ENCODE measurements at places on chromosomes 16 and 17. TPM values are rescaled to one million over a fixed set of nuclear protein-coding genes. Genes with fewer than 3 reads are reported as not detected.

DNA sequence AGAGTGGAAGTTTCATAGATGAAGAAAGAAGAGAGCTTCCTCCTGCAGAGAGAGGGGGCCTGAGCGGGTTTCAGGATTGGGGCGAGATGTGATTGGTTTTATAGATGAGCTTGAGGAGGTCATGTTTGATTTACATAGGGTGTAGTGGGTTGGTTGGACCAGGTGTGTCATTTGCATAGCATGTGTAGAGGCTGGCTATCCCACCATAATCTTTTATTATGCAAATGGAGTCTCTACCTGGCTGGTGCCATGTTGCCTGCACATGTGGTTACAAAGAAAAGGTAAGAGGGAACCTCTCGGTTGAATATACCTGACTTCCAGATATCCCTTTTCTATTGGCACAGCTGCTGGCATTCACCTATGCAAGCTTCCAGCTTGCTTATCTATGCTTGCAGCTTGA lies 228.1 kb downstream of the BCAS3 start:
- no peak for ATAC-seq
- H3K4me3 ChIP-seq: no peak overlapping the region
- H3K4me1 ChIP-seq: no peaks in the 10 kb centered on the region
- H3K36me3 ChIP-seq: no peaks in the 10 kb centered on the region
- H3K27ac ChIP-seq: no peak overlapping the region
- H3K27me3 ChIP-seq: no peaks in the 10 kb centered on the region

DNA sequence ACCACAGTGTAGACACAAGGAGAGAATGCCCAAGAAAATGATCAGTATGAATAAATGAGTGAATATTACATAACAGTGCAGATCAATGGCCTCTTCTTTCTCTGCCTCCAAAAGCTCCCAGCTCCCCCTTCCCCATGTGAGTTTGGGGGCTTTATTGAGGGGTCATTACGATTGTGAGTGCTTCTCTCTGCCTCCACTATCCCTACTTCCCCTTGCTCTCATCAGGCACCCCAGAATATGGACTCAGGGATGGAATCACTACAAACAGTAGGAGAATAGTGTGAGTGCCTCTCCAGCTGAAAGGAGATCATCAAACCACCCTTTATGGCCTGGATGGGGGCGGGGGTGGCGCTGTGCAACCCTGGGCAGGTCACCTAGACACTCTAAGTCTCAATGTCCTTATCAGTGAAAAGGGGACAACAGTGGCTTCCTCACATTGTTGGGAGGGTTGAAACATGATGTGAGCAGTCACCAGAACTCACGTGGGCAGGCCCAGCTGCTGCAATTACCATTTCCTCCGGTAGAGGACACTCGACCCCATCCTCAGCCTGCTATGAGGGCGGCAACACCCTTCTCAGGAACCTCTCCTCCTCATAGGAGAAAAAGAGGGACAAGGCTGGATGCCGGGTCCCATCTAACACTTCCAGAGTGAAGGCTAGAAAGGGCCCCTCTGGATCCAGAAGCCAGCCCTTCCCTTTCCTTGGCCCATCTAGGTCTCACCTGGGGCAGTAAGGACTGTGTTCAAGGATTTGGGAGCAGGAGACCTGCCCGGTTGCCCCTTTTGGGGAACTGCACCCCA lies 2.1 kb upstream of the EPOP start:
- H3K4me1 ChIP-seq: peaks cover 24% of the 10 kb centered on the region
- H3K36me3 ChIP-seq: peaks cover 13% of the 10 kb centered on the region
- peak overlapping the region; percentile 62 for H3K4me3 ChIP-seq
- peak; percentile 62 for ATAC-seq
- H3K27ac ChIP-seq: peak overlapping the region; percentile 83

Gene OR3A3
- not detected for total RNA-seq

- H3K27me3 ChIP-seq: no peaks in the 10 kb centered on the region
- H3K4me3 ChIP-seq: no peak overlapping the region
- no peaks in the 10 kb centered on the region for H3K4me1 ChIP-seq
- H3K36me3 ChIP-seq: no peaks in the 10 kb centered on the region
- no peak for ATAC-seq
These were observed 9.9 kb downstream of the KRTAP9-1 start for GRCh38 chr17:41199421-41200078.

- H3K4me1 ChIP-seq: peaks cover 42% of the 10 kb centered on the region
- peaks cover 3% of the 10 kb centered on the region for H3K27me3 ChIP-seq
- H3K27ac ChIP-seq: peak overlapping the region; percentile 87
- H3K36me3 ChIP-seq: peaks cover 17% of the 10 kb centered on the region
- H3K4me3 ChIP-seq: peak overlapping the region; percentile 94
These were observed 2.7 kb downstream of the HS3ST3B1 start for GRCh38 chr17:14303343-14304221.

DNA sequence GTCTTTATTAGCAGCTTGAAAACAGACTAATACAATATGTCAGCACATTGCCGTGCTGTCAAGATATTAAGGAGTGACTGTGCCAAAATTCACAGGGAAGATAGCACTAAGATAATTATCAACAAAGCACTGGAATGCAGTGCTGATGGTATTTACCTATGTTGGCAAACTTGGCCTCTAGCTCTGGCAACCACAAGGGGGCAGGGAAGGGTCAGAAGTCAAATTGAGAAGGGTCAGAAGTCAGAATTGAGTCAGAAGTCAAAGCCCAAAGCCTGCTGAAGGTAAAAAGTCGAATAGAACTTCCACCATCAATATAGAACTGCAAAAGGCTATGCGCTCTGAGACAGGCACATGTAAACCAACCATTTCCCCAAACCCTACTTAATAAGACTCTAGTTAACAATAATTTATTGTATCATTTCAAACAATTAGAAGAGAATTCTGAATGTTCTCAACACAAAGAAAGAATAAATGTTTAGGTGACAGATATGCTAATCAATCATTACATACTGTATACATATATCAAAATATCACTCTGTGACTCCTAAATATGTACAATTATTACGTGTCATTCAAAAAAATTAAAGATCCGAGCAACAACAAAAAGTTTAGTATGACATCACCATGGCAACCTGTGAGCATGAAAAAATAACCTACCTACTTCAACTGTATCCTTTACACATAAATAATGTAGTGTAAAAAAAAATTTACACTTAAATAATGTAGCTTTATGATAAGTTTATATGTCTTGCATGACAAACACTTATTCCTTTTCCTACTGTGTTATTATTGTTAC lies 916.1 kb downstream of the KCNJ2 start:
- H3K4me1 ChIP-seq: no peaks in the 10 kb centered on the region
- ATAC-seq: no peak
- H3K27ac ChIP-seq: no peak overlapping the region
- no peaks in the 10 kb centered on the region for H3K36me3 ChIP-seq

- peak; percentile 52 for ATAC-seq
- peak overlapping the region; percentile 58 for H3K4me3 ChIP-seq
- no peaks in the 10 kb centered on the region for H3K27me3 ChIP-seq
- H3K27ac ChIP-seq: peak overlapping the region; percentile 82
- no peaks in the 10 kb centered on the region for H3K36me3 ChIP-seq
These were observed 4.9 kb downstream of the OR4D1 start for GRCh38 chr17:58153046-58153445.

Gene ADPRM
- 11.4 TPM for total RNA-seq

DNA sequence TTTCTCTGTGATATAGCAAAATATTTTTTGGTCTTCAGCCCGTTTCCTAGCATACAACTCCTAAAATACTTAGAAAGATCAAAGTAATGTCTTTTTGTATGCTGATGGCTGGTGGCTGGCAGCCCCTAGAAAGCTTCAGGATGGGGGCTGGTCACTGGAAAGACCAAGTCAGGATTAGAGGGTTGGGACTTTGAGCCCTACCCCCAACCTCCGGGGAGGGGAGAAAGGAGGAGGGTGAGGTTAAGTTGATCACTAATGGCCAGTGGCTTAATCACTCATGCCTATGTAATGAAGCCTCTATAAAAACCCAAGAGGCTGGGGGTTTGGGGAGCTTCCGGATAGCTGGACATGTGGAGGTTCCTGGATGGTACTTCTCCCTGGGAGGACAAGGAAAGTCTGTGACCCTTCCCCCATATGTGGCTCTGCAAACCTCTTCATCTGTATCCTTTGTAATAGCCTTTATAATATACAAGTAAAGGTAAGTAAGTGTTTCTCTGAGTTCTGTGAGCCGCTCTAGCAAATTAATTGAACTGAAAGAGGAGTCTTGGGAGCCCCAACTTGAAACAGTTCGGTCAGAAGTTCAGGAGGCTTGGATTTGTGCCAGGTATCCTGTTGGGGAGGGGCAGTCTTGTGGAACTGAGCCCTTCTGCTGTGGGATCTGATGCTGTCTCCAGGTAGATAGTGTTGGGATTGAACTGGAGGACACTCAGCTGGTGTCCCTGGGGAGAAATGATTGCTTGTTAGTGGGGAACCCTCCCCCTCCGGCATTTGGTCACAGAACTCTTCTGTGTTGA lies 3.5 kb downstream of the SLC7A6 start:
- no peak for ATAC-seq
- peak overlapping the region; percentile 91 for H3K27ac ChIP-seq
- peaks cover 79% of the 10 kb centered on the region for H3K36me3 ChIP-seq
- H3K4me1 ChIP-seq: peaks cover 39% of the 10 kb centered on the region

Gene PRSS33
- not detected for total RNA-seq

DNA sequence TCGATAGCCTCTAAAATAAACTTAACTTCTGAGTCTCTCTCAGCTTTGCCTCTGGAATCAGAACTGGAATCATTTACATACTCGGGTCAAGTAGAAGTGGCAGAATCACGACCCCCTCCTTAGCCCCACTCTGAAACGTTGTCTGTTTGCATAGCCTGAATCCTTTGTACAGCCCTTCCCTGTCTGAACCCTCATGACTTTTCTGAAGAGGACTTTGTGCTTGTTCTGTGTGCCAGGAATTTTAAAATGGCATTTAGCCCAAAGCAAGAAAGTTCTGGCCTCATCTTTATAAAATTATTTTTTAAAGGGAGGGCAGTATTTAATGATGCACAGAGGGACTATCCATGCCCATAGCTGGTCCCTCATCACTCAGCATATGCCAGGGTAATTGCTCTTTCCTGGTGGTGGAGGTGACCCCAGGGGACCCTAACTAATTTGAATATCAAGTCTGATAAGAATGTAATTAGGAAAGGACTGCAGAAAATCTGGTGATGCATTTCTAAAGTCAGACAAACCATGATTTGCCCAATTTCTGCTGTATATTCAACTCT lies 342.7 kb upstream of the TNRC6C start:
- no peak overlapping the region for H3K27ac ChIP-seq
- peaks cover 12% of the 10 kb centered on the region for H3K4me1 ChIP-seq
- no peak for ATAC-seq
- H3K27me3 ChIP-seq: peaks cover 3% of the 10 kb centered on the region

DNA sequence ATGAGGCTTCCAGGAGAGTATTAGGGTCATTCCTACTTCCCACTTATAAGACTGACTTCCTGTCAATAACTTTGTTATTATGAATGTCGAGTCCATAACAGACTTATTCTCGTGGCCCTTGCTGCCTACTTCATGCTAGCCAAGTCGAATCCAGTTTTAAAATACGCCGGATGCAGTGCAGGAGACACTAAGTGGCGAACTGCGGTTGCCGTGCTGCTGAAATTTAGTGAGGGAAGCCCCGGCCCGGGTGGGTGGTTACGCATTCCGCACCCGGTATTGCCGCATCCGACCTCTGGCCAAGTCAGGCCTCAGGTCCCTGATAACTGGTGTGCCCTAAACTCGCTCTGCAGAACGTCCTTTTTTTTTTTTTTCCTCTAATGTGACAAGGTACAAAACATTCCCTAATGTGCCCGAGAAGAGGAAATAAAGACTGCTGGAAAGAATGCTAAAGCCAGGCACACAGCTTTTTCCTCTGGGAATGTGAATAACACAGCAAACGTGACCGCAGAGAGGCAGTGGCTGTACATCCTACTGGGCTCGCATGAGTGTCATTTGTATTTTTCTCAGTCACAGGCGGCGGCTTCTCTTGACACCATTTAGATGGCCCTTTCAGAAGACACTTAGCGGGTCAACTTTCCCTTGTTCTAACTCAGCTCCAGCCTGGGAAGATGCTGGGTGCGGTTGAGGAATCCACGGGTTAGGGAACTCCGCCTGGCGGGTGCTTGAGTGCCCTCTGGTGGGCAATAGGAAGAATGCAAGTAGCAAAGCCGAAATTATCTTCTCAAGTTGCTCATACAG lies 7.1 kb upstream of the AKTIP start:
- H3K27me3 ChIP-seq: no peaks in the 10 kb centered on the region
- peaks cover 6% of the 10 kb centered on the region for H3K4me1 ChIP-seq
- peak; percentile 56 for ATAC-seq
- no peaks in the 10 kb centered on the region for H3K36me3 ChIP-seq
- no peak overlapping the region for H3K27ac ChIP-seq

Gene FLCN
- 30.9 TPM for total RNA-seq

Gene ENDOV
- 20.1 TPM for total RNA-seq

Gene HSPB9
- 0.13 TPM for total RNA-seq

Gene ACTG1
- 7,394 TPM for total RNA-seq

Gene ZNRF1
- 58.2 TPM for total RNA-seq

- H3K27ac ChIP-seq: peak within 1 kb of the TSS; percentile 98
- peaks cover 4% of the 10 kb centered on the region for H3K4me1 ChIP-seq
- ATAC-seq: peak; percentile 65
- H3K27me3 ChIP-seq: no peaks in the 10 kb centered on the region
These were observed at the start of gene METTL23 for GRCh38 chr17:76726776-76727718. Gene METTL23, plus strand, starts transcription at chr17:76726839. Its CDS starts 2,872 bp downstream, at chr17:76729711.

Gene HNF1B
- total RNA-seq: 0.50 TPM

Gene CES5A
- total RNA-seq: not detected

Gene TANGO6
- 36.3 TPM for total RNA-seq

DNA sequence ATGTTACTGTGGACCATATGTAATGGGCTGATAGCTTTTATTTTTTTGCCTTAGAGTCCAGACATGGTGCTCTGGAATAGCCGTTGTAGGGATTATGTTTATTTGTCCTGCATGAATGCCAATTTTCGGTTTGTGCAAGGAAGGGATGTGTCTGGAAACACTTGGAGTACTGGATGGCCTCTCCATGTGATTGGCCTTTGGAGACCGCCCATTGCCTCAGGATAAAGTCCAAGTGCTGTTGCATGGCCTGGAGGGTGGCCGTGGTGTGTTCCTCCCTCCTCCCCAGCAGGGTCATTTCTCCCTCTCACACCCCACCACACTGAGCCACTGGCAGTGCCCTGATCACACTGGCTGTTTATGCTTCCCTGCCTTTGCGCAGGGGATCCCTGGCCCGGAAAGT lies 93.9 kb downstream of the MSI2 start:
- H3K27me3 ChIP-seq: no peaks in the 10 kb centered on the region
- H3K27ac ChIP-seq: peak overlapping the region; percentile 52
- peaks cover 73% of the 10 kb centered on the region for H3K36me3 ChIP-seq
- no peak for ATAC-seq

Gene LUC7L3
- total RNA-seq: 113 TPM

GRCh38 chr17:47720196-47720595 lies 12.8 kb upstream of the TBX21 start:
- peak overlapping the region; percentile 84 for H3K4me3 ChIP-seq
- peak; percentile 1 for ATAC-seq
- peak overlapping the region; percentile 98 for H3K27ac ChIP-seq
- H3K4me1 ChIP-seq: peaks cover 54% of the 10 kb centered on the region
- H3K36me3 ChIP-seq: no peaks in the 10 kb centered on the region
- H3K27me3 ChIP-seq: no peaks in the 10 kb centered on the region

GRCh38 chr17:69223809-69224208 lies 4.8 kb downstream of the ABCA10 start:
- no peak overlapping the region for H3K27ac ChIP-seq
- ATAC-seq: no peak
- H3K4me1 ChIP-seq: peaks cover 6% of the 10 kb centered on the region

Gene IL17C
- 0.56 TPM for total RNA-seq

GRCh38 chr16:3182608-3183444 lies 5.2 kb upstream of the OR1F1 start:
- H3K4me1 ChIP-seq: peaks cover 16% of the 10 kb centered on the region
- H3K4me3 ChIP-seq: peak overlapping the region; percentile 75
- peaks cover 61% of the 10 kb centered on the region for H3K27me3 ChIP-seq
- H3K36me3 ChIP-seq: peaks cover 26% of the 10 kb centered on the region
- peak; percentile 60 for ATAC-seq
